ENCODE measurements at places on chromosomes 5 and 9.

DNA sequence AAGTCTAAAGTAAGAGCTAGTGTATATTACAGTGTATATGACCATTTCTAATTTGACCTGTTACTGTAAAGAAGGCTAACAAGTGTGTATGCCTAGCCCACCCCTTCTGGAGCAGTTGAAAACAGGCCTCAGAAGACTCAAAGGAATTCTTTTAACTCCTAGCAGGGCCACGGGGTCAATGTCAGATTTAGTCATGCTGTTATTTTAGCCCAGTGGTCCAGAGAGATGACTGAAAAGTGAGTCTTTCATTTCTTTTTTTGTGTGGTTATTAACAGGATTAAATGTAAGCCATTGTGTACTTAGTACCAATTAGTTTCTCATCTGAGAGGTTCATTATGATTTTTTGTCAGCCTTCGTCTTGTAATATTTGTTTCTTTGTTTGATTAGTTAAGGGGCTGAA lies 24.4 kb downstream of the ZCCHC7 start:
- no peak for DNase-seq

DNA sequence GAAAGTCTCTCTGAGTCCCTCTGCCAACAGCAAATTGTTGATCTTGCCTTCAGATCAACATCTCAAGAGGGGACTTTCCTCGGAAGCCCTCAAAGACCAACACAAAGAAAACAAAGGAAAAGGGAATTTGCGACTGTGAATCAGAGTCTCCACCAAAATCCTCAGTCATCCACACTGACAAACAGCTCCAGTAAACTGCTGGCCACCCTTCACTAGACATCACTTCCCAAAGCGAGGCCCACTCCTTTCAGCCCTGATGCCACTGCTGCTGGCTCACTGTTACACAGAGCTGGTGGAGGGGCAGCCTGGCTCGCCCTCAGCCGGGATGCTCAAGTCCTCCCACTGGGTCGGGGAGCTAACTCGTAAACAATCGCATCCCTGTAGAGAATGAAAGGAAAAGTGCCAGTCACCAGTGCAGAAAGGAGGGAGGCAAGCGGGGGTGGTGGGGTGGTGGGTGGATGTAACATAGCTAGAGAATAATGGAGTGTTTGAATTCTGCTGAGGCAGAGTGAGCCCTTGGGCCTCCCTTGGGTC lies 1.3 kb downstream of the FGF1 start:
- peak; percentile 85 for DNase-seq

DNA sequence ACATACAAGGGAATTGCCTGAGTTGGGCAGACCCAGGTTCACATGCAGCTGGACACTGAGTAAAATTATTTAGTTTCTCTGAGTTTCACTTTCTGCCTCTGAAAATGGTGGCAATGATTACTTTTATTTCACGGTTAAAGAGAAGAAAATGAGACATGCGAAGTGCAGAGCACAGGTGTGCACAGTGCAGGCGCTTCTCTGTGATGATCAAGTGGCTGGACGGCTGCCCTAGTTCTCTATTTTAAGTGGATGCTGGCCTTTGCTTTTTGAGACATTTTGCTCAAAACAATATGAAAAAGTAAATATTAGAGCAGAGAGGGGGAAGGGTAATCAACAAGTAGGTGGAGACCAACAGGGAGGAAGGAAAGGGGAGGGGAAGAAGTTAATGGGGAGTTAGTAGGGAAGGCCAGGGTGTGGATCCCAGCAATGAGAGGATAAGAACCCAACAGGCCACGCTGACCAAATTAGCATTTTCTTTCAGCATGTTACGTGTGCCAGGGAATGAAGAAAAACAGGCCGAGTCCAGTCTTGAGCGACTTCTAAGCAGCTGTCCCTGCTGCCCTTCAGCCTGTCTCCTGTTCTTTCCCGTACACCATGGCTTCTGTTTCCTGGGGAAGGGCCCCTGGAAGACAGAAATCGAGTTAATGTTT lies 16.1 kb downstream of the SNX18 start:
- no peak for DNase-seq

DNA sequence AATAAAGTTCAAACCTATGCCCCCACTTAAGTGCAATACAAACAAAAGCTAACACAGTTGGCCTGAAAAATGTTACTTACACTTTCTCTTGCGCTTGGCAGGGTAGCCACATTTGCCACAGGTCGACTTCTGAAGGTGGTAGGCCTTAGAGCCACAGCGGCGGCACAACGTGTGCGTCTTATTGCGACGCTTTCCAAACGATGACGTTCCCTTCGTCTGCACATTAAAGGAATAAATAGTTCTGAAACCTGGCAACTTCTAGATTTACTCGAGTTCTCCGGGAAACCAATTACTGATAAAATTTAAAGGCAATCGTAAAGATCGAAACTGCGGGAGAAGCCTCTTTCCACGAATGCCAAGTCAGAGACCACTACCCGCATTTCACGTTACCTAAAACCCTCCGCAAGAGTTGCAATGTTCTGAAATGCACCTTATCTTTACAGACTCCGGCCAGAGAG lies 602 bp downstream of the RPL37 start:
- DNase-seq: no peak

DNA sequence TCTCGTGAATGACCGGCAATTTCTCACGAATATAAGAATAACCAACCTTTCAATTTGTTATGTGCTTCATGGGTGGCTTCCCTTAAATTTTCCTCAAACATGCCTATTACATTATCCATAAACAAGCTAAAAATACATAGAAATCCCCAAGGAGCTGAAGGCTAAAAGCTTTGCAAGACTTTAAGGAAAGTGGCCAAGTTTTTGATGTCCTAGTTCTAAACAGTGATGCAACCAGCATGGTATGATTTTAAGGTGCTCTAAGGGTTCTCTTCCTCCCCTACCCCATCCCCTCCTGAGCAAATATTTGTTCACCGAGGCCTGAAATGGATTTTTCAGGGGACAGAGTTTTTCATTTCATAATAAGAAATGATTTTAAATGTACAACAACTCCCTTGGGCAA lies 79.8 kb downstream of the RGS7BP start:
- no peak for DNase-seq

- DNase-seq: no peak
Measured at GRCh38 chr5:98656125-98656795, 117.2 kb upstream of the RGMB start.

GRCh38 chr5:157820593-157821252 lies 38.2 kb downstream of the CLINT1 start:
- DNase-seq: no peak

Measured in posterior cingulate gyrus (tissue), 11 donors.